ENCODE measurements at places on chromosomes 7 and 10. TPM values are rescaled to one million over a fixed set of nuclear protein-coding genes. Genes with fewer than 3 reads are reported as not detected.

DNA sequence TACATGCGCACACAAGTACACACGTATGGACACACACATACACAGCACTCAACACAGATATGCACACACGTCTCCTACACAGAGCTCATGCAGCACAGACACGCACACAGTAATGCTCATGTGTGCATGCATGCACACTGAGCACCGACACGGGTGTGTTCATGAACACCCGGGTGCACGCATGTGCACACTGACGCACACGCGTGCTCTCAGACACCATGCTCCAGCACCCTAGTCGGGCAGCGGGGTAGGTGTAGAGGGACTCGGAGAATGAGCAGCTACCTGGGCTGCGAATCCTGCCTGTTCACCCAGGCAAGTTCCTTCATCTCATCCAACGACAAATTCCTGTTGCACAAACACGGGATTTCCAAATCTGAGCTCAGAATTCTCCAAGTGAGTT lies 184.7 kb downstream of the MAD1L1 start:
- H3K27me3 ChIP-seq = peaks cover 5% of the 10 kb centered on the region
- H3K4me3 ChIP-seq = no peak overlapping the region
- peaks cover 14% of the 10 kb centered on the region for H3K36me3 ChIP-seq
- no peaks in the 10 kb centered on the region for H3K4me1 ChIP-seq
- no peak overlapping the region for H3K27ac ChIP-seq

DNA sequence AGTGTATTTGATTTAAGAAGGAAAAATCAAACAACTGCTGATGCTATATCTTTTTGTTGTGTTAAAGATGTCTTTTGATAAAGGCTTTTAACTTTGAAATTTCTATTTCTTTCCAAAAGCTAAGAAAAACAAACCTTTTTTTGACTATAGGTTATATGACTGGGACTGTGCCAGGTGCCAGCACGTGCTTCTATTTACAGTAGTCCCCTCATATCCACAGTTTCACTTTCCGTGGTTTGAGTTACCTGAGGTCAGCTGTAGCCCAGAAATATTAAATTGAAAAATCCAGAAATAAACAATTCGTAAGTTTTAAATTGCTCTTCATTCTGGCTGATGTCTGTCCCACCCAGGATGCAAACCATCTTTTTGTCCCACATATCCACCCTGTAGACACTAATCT lies 104.3 kb downstream of the BBS9 start:
- no peaks in the 10 kb centered on the region for H3K4me1 ChIP-seq
- no peak for DNase-seq
- H3K27ac ChIP-seq = no peak overlapping the region

The OPALIN gene
- total RNA-seq = not detected

The LOXL4 gene
- total RNA-seq = 1.8 TPM

DNA sequence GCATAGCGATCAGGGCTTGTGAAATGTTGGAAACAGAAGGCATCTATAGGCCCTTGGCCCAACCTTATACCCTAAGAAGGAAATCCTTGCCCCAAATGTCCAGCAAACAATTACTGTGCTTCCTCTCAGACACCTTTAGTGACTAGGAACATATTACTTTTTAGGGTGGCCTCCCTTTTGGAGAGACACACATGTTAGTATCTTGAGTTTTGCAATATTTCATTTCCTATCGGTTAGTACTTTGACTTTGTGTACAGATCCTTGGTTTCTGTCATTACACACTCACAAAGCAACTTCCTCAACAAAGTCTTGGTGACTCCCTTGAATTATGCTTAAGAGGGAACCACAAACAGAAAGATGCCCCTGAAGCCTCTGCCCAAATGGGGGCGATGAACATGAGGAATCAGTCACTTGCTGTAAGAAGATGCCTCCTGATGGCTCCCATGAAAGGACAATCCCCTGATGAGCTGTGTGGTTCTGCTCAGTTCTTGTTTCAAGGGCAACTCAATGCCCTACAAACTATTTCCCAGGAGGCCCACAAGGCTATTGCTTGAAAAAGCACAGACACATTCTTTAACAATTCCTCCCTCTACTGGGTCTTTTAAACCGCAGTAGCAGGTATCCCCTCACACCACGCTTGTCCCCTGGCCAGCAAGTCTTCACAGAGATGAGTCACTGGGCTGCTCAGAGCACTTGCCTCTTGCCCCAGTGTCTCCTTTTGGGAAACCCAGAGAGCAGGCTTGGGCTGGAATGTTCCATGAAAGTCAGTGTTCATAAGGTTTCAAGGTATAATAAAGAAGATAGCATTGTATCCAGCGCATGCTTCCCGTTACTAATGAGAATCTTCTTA lies 196.2 kb downstream of the FANK1 start:
- no peaks in the 10 kb centered on the region for H3K27me3 ChIP-seq
- no peaks in the 10 kb centered on the region for H3K36me3 ChIP-seq
- H3K4me1 ChIP-seq = peaks cover 12% of the 10 kb centered on the region
- no peak overlapping the region for H3K27ac ChIP-seq
- no peak overlapping the region for H3K4me3 ChIP-seq

GRCh38 chr7:24882989-24883621 lies 96.9 kb downstream of the OSBPL3 start:
- no peak overlapping the region for H3K4me3 ChIP-seq
- H3K36me3 ChIP-seq = no peaks in the 10 kb centered on the region
- H3K27ac ChIP-seq = no peak overlapping the region
- no peak for DNase-seq
- H3K4me1 ChIP-seq = peaks cover 16% of the 10 kb centered on the region
- no peaks in the 10 kb centered on the region for H3K27me3 ChIP-seq

- no peak overlapping the region for H3K4me3 ChIP-seq
- peaks cover 6% of the 10 kb centered on the region for H3K36me3 ChIP-seq
- DNase-seq = no peak
- peaks cover 5% of the 10 kb centered on the region for H3K27me3 ChIP-seq
These were observed 123.5 kb upstream of the BMPER start for GRCh38 chr7:33781796-33782195.

GRCh38 chr7:36653008-36653662 lies 71.2 kb downstream of the AOAH start:
- H3K4me1 ChIP-seq = peaks cover 34% of the 10 kb centered on the region
- DNase-seq = no peak
- peaks cover 8% of the 10 kb centered on the region for H3K27me3 ChIP-seq
- H3K27ac ChIP-seq = no peak overlapping the region
- no peaks in the 10 kb centered on the region for H3K36me3 ChIP-seq

- no peak overlapping the region for H3K4me3 ChIP-seq
- H3K4me1 ChIP-seq = no peaks in the 10 kb centered on the region
- no peaks in the 10 kb centered on the region for H3K27me3 ChIP-seq
- H3K27ac ChIP-seq = no peak overlapping the region
These were observed 88.9 kb upstream of the CSTF2T start for GRCh38 chr10:51788273-51788672.

DNA sequence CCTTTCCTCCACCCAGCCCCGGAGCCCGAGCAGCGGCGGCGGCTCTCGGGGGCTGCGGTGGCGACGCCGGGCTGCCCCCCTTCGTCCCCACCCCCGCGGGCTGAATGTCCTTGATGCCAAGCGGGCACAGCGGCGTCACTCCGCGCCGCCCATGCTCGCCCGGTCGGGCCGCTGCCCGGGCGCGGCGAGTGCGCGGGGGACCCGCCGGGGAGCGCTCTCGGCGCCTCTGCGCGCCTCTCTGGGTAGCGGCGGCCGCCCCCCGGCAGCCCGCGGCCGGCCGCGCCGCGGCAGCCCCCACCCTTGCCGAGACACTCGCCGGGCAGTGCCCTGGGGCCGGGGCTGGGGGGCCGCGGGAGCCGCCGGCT lies 433 bp upstream of the PLXNA4 start:
- no peak for DNase-seq
- peaks cover 31% of the 10 kb centered on the region for H3K27me3 ChIP-seq
- peaks cover 30% of the 10 kb centered on the region for H3K4me1 ChIP-seq
- H3K27ac ChIP-seq = no peak overlapping the region

DNA sequence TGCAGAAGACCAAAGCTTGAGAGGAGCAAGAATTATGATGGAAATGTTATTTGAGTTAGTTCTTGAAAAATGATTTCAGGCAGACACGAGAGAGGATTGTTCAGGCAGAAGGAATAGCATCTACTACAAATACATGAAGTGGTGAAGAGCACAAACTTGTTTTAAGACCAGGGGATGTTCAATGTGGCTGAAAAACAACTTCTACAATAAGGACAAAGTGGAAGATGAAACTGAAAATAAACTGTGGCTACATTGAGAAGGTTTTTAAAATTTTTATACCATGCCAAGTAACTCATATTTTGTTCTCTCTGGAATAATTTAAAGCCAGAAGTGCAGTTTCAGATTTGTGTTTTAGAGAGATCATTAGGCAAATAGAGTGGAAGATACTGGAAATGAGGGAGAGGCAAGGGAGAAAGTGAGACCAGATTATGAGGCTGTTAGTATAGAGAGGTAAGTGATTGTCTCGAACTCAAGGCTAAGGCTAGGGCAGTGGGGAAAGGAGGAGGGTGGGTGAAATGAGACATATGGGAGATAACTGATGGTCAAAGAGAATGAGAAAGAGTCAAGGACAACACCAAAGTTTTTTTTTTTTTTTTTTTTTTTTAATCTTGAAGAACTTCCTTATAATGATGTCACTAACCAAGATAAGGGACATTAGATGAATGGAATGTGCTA lies 115.4 kb downstream of the MDFIC start:
- no peak overlapping the region for H3K4me3 ChIP-seq
- H3K27me3 ChIP-seq = no peaks in the 10 kb centered on the region
- DNase-seq = no peak
- no peaks in the 10 kb centered on the region for H3K36me3 ChIP-seq
- H3K4me1 ChIP-seq = peaks cover 3% of the 10 kb centered on the region

- peaks cover 12% of the 10 kb centered on the region for H3K36me3 ChIP-seq
- H3K27me3 ChIP-seq = peaks cover 11% of the 10 kb centered on the region
- H3K4me1 ChIP-seq = peaks cover 6% of the 10 kb centered on the region
- H3K4me3 ChIP-seq = no peak overlapping the region
These were observed 6.3 kb downstream of the TMEM176A start for GRCh38 chr7:150806863-150807262.

The HTR7 gene
- total RNA-seq = 7.3 TPM

The ADRB1 gene
- not detected for total RNA-seq

The SPDYE9 gene
- total RNA-seq = 0.13 TPM

DNA sequence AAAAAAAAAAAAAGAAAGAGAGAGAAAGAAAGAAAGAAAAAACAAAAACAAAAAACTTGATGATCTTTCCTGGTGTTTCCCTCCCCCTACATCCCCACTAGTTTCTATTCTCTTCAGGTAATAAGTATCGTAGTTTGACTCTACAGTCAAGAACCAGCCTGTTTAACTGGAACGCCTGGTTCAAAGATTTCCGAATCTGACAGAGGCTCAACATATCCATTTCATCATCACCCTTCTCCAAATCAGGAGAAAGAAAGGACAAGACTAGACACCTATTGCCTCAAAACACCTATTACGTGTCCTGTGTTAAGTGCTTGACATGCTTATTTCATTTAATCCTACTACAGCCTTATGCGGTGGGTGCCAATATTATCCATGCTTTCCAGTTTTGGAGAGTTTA lies 20.4 kb upstream of the BLOC1S2 start:
- no peak for DNase-seq
- H3K27me3 ChIP-seq = peaks cover 2% of the 10 kb centered on the region
- H3K36me3 ChIP-seq = no peaks in the 10 kb centered on the region

The GRM8 gene
- total RNA-seq = 1.5 TPM

DNA sequence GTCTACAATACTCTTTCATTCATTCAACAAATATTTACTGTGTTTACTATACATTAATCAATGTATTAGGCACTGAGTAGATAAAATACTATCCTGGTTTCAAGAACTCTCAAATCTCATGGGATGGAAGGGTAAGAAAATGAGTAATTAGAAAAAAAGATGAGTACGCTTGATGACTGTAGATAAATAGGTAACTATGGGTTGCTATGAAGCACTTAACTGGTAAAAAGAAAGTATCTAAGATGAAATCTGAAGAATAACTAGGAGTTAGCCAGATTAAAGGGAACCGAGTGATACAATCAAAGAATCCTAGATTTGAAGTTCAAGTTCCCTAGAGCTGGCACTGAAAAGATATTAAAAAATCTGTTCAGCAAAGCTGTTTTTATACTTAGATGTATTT lies 62.1 kb downstream of the IQUB start:
- H3K4me1 ChIP-seq = peaks cover 6% of the 10 kb centered on the region
- no peaks in the 10 kb centered on the region for H3K27me3 ChIP-seq
- H3K36me3 ChIP-seq = no peaks in the 10 kb centered on the region
- no peak for DNase-seq
- no peak overlapping the region for H3K4me3 ChIP-seq

GRCh38 chr10:84329986-84330651 lies 1.7 kb downstream of the CCSER2 start:
- peaks cover 42% of the 10 kb centered on the region for H3K4me1 ChIP-seq
- DNase-seq = no peak
- peaks cover 7% of the 10 kb centered on the region for H3K36me3 ChIP-seq
- peak overlapping the region; percentile 95 for H3K4me3 ChIP-seq

- H3K4me1 ChIP-seq = no peaks in the 10 kb centered on the region
- H3K4me3 ChIP-seq = no peak overlapping the region
- H3K36me3 ChIP-seq = no peaks in the 10 kb centered on the region
- no peak for DNase-seq
- H3K27me3 ChIP-seq = peaks cover 7% of the 10 kb centered on the region
- H3K27ac ChIP-seq = no peak overlapping the region
These were observed 69.2 kb upstream of the UNC5B start for GRCh38 chr10:71143170-71143569.

DNA sequence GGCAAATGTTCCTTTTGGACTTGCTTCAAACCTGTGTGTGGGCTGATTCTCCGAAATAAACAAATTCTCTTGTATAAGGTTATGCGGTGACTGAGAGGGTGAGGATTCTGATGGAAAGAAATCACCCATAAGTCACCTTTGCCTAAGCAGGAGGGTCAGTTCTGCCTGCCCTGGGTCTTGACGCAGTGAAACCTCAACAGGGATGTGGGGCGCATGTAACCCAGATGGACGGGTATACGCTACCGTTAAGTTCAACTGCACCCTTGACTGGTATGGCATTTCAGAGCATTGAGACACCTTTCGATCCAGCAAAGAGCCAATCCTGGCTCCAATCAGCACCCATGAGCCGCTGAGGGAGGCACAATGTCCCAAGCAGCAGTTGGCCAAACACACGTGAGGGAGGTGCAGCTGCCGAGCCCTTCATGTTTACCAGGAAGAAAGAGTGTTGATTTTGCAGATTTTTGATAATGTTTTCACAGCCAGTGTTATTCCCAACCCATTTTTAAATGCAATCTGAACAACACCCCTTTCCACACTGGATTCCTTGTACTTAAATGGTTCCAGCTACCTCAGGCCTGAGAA lies 48.1 kb downstream of the SORBS1 start:
- H3K27me3 ChIP-seq = peaks cover 10% of the 10 kb centered on the region
- no peak overlapping the region for H3K27ac ChIP-seq
- no peak overlapping the region for H3K4me3 ChIP-seq
- peaks cover 8% of the 10 kb centered on the region for H3K36me3 ChIP-seq
- peaks cover 95% of the 10 kb centered on the region for H3K4me1 ChIP-seq
- DNase-seq = no peak

- peaks cover 3% of the 10 kb centered on the region for H3K27me3 ChIP-seq
- H3K4me1 ChIP-seq = no peaks in the 10 kb centered on the region
- no peak for DNase-seq
- peaks cover 14% of the 10 kb centered on the region for H3K36me3 ChIP-seq
These were observed 26.7 kb upstream of the MRLN start for GRCh38 chr10:59779756-59780533.

DNA sequence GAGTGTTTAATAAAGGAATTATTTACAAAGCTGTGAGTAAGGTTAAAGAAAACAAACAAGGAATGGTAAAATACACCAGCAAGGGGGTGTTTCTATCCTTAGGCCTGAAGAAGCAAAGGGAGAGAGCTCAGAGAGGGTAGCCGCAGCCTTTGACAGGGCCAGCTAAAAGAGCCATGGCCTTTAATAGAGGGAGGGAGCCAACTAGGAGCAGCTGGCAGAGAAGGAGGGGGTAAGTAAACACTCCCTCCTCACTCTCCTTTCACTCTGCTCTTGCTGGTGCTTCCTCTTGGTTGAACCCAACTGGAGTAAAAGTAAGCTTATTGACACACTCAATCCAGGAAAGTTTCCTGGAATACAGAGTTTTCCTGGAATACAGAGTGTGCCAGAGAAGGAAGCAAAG lies 87.5 kb downstream of the CH25H start:
- H3K27me3 ChIP-seq = no peaks in the 10 kb centered on the region
- peaks cover 45% of the 10 kb centered on the region for H3K4me1 ChIP-seq
- no peak for DNase-seq
- no peak overlapping the region for H3K27ac ChIP-seq
- no peaks in the 10 kb centered on the region for H3K36me3 ChIP-seq

Data from endothelial cell (in vitro differentiated cells).